ENCODE measurements at places on chromosomes 3 and 15. TPM values are rescaled to one million over a fixed set of nuclear protein-coding genes. Genes with fewer than 3 reads are reported as not detected.

- DNase-seq: no peak
Observed at GRCh38 chr3:132001999-132002398, 32.8 kb downstream of the CPNE4 start.

Gene XIRP1
- total RNA-seq: 315 TPM

- DNase-seq: no peak
Observed at GRCh38 chr3:194504146-194504545, 17.3 kb upstream of the ATP13A3 start.

GRCh38 chr3:177781686-177782161, 584.4 kb upstream of the TBL1XR1 start:
- DNase-seq: peak; percentile 91

DNA sequence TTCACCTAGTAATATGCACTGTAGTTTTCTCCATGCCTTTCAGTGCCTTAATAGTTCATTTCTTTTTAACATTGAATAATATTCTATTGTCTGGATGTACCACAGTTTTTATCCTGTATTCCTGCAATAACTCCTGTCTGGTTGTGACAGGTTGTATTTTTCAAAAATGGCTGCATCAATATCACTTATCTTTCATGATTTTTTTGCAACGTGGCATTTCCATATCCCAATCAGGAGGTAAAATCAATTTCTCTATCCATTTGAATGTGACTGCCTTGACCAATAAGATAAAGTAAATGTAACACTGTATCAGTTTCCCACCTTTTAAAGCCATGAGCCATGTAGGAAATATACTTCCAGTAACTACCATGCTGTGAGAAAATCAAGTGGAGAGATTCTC, 27.5 kb upstream of the EPHA3 start:
- no peak for DNase-seq

- DNase-seq: no peak
Observed at GRCh38 chr3:49869525-49870126, at the start of gene CAMKV. Gene CAMKV, minus strand, starts transcription at chr3:49869906. Its CDS starts 7,518 bp downstream, at chr3:49862388.

DNA sequence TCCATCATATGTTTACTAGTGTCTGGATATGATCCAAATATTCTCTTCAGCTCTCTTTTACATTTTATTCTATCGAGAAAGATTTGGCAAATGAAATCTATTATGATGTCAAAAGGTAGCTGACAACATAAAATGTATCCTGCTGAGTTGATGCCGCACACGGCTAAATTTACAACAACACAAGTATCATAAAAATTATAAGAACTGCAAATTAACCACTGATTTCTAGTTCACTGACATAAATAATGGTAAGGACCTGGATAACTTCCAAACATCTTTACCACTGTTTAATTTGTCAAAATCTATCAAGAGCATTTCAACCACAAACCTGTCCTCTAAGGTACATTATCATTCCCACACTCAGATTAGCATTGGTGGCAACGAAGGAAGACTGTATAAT, 244.5 kb downstream of the FOXP1 start:
- DNase-seq: no peak

Gene LIPC
- not detected for total RNA-seq

DNA sequence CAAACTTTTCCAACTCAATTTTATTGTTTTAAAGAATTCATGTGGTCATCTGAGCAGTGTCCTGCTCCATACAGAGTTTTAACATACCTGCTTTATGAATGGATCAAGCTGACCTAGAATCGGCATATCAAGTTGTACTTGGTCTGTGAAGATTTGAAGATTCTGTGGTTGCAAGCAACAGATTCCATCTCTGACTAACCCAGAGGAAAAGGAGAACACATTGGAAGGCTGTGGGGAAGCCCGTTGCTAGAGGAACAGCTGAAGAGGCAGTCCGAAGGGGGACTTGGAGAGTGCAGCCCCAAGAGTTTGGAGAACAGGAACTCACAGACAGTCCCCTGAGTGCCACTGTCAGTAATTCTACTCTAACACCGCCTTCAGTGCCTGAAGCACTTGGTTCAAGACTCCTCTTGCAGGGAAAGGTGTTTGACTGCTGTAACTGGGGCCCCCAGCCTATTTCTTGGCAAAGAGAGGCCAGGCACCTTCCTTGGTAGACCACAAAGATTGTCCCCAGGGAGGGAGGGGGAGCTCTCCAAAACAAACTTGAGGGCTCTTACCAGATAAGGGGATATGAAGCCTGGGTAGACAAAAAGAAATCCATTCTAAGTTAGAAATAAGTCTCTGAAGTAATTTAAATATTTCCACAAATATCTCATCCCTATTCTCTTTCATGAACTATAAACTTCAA, 88.8 kb downstream of the LARS2 start:
- DNase-seq: no peak

GRCh38 chr15:60002528-60003218, 1.4 kb upstream of the FOXB1 start:
- DNase-seq: no peak

DNA sequence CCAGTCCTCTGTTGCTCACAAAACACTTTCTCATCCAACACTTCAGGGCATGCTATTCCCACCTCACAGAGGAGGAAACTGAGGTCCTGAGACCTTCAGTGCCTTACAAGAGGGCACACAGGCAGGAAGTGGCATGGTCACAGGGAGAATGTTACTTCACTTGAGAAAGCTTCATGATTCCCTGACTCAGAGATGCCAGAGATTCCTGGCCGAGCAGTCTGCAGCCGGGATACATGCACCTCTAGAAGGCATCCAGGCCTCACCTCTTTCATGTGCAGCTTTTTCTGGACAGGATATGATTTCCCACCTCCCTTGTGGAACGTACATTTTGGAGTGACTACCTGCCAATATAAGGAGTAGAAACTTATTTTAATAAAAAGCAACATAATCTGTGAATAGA, 2.8 kb upstream of the SST start:
- no peak for DNase-seq

DNA sequence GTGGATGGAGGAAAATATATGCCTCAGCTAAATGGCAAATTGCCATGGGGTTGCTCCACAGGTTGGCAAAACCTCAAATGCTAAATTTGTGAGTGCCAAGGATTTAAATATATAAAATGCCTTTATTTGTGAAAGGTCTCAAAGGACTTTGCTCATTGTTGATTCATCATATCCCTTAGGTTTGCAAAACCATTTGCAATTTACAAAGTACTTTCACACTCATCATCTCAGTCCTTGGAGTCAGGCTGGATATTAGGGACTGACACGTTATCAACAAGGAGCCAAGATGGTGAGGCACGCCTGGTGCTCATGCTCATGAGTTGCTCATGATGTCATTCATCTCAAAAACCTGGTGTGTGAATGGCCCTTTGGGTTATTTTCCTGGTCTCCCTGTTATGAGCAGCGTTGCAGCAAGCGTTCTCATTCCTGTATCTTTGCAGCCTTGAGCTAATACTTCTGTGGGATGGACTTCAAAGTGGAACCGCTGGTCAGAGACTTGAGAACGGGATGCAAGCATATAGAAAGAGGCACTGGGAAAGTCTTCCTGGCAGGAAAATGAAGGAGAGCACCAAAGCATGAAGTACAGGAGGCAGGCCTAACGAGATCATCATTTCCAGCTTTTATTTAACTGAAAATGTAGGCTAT, 66.0 kb downstream of the MYO1E start:
- DNase-seq: peak; percentile 78

Gene GP9
- total RNA-seq: not detected

Gene CCDC39
- total RNA-seq: not detected

Gene NUP210
- 24.2 TPM for total RNA-seq

DNA sequence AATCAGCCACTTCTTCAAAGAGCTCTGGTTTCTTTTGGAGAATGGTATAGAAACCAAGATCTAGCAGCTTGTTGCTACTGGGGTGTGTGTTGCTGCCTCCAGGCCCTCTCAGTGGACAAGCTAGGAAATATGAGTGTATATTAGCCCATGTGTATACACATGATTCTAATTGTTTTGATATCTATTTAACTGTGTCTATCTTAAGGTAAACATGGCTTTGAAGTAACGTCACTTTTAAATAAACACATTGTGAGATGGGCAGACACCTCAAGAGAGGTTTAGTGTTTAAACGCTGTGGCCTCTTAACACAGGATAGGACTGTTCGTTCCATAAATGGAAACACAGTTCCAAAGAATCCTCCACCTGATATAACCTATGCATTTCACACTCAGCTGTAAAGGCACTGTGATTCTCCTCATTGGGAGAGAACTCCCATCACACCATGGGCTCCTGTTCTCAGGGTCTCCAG, 87.0 kb downstream of the GMPS start:
- DNase-seq: no peak

Gene GOLGA8T
- total RNA-seq: 0.99 TPM

Gene EOMES
- total RNA-seq: 0.11 TPM

Gene TEX55
- total RNA-seq: not detected

GRCh38 chr3:45064512-45065372, 38.6 kb downstream of the CLEC3B start:
- no peak for DNase-seq

DNA sequence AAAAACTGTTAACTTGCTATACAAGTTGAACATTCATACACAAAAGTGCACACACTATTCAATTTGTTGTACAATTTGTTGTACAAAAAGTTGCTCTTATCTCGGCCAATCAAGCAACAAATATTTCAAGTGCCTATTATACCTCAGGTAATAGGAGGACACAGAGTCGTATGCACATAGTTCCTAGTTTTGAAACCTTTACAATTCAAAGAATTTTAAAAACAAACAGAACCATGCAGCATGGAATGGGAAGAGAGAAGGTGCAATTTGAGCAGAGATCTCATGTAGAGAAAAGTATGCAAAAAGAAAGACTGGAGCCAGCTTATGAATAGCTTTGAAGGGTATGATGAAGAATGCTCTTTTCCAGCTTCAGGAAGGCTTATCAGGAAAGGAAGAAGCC, 46.5 kb upstream of the ARPP19 start:
- no peak for DNase-seq

DNA sequence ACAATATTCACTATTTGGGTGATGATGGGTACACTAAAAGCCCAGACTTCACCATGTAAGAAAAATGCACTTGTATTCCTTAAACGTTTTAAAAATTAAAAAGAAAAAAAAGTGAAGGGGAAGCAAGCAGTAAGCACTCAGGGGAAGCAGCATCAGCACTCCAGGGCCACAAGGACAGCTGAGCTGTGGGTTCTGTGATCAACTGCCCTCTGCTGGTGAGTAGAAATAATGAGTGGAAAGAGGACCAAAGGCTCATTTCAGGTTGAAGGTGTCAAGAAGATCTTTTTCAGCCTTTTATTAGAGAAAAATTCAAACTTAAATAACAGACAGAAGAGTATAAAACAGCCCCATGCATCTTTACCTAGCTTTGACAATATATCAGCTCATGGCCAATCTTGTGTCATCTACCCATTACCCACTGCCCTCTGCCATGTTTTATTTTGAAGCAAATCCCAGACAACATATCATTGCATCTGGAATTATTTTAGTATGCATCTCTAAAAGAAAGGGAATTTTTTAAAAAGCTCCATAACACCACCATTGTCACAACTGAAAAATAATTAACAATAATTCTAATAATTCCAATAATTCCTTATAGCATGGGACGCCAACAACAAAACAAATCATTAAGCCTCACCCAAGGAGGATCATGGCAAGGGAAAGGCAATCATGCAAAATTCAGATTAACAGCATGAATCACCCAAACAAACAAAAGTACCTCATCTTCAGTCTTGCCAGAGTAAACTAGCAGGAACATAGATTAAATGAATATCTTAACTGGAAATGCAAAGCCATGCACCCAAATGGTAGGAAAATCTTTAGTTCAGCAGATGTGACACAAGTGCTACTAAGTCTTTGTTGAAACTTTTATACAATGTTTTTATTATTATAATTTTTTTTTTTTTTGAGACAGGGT, 42.5 kb downstream of the TAMM41 start:
- peak; percentile 67 for DNase-seq

Gene CDHR4
- total RNA-seq: not detected

Gene LMCD1
- total RNA-seq: 27.7 TPM

- DNase-seq: no peak
Observed at GRCh38 chr3:53174346-53175250, 13.6 kb downstream of the PRKCD start.

DNA sequence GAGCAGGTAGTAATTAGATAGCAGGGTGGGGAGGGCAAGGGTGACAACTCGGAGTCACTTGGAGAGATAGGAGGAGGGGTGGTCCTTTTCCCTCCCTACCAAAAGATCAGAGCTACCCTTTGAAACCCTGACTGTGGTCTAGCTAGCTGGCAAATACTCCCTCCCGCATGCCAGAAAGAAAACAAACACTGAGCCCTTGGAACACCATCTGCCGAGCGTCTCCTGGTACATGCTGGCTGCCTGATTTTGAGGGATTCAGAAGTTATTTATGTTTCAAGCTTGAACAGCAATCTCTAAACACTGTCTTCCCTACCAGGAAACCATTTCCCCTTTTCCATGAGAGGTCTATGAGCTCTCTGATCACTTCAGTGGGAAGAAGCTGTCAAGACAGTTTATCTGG, 291.6 kb upstream of the CFAP20DC start:
- DNase-seq: no peak

- DNase-seq: no peak
Observed at GRCh38 chr3:2477620-2478019, 379.0 kb downstream of the CNTN4 start.

Gene MTFMT
- total RNA-seq: 51.8 TPM

DNA sequence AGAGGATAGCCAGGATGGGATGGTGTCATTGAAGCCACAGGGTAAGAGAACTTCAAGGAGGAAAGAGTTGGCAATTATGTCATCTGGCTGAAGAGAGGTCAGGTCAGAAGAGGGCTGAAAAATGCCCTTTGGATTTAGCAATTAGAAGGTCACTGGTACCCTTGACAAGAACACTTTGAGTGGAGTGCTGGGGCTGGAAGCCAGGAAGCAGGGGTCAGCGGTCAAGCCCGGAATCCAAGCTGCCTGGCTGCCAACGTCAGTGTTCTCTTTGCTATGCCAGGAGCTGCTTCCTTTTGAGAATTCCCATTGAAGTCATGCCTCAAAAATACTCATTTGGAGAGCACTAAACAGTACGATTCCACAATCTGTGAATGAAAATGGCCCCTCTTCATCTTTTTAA, 386.5 kb downstream of the SHQ1 start:
- DNase-seq: no peak

- peak; percentile 59 for DNase-seq
Observed at GRCh38 chr15:41921167-41921566, 27.3 kb upstream of the SPTBN5 start.
